ENCODE measurements at places on chromosomes 4 and X.

- no peak for DNase-seq
Measured at GRCh38 chr4:146072376-146072775, 103.1 kb upstream of the LSM6 start.

DNA sequence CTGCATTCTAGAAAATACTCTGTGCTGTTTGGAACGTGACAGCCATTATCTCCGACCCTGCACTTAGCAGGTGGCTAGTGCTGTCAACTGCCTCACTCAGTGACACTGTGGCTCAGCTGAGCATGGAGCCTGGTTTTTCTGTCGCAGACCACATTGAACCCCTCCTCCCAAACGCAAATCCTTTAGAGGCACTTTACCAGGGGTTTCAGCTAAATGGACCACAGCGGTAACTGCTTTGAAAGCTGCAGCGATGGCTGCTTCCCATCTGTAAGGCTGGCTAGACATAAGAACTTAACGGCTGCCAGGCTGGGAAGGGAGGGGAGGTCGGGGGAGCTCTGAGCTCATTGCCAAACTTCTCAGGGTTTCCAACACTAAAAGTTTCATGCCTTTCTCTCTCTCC lies 8.1 kb downstream of the SLC34A2 start:
- DNase-seq, result no peak

- DNase-seq, result no peak
Measured at GRCh38 chrX:109374262-109374960, 107.5 kb downstream of the GUCY2F start.

DNA sequence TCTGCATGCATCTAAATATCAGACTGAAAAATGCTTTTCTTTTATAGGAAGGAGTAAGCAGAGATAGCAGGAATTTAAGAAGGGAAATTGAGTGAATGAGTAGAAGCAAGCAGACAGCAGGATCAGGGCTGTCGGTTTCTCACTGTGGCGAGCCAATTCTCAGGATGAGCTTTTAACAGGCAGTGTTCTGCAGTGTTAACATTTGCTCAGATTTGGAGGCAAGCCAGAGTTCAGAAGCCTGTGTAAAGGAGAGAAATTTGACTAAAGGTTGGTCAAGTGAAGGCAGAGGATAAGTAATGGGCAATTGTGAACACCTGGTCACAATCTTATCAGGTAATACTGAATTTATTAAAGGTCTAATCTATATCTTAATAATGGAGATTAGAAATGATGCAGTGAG lies 133.3 kb upstream of the MAGEB16 start:
- DNase-seq, result no peak

DNA sequence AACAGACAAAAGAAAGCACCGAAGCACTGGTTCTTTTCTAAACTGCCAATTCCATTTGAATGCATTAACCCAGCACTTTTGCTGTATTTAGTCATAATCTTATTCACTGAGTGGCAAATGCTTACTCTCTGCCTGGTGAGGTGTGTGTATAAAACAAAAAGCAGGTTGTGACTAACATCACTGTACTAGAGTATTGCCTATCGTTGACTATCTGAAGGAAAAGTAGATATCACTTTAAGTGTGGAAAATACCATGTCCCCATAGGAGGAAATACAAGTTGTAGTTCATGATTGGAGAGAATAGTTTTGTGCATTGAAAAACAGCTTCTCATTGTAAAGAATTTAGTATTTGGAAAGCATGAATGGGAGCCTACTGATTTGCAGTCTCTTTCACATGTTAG lies 2.7 kb downstream of the PDLIM5 start:
- DNase-seq, result no peak

Measured in stimulated activated CD4-positive, alpha-beta T cell treated with anti-CD3 and anti-CD28 coated beads, Interleukin-15, amount 100 ng/mL, for 48 hours (primary cell).